ENCODE measurements at places on chromosomes 2 and 18. TPM values are rescaled to one million over a fixed set of nuclear protein-coding genes. Genes with fewer than 3 reads are reported as not detected.

SOCS6 gene
- 22.8 TPM for polyA plus RNA-seq

RAB31 gene
- 31.8 TPM for polyA plus RNA-seq

REG3A gene
- polyA plus RNA-seq: not detected

NPHP1 gene
- polyA plus RNA-seq: 18.1 TPM

Data from right lung (tissue), 10 donors.